Chondrocyte (in vitro differentiated cells): ENCODE measurements at places on chromosomes 13 and 19. TPM values are rescaled to one million over a fixed set of nuclear protein-coding genes. Genes with fewer than 3 reads are reported as not detected.

DNA sequence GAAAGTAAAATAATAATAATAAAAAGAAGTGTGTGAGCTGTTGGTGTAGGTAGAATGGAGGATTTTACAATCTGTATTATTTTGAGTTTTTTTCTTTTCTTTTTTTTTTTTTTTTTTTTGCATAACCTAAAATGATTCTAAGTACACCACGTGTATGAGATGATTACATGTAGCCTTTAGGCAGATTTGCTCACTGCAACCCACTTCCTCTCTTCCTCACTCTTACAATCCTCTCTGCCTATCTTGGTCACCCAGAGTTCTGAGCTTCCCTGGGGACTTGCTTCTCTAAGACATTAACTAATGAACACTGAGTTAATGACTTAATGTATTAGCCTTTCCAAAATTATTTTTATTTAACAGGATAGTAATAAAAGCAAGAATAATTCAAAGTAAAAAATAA lies 1169.6 kb downstream of the EFNB2 start:
- no peak for DNase-seq
- H3K27ac ChIP-seq: no peak overlapping the region
- H3K27me3 ChIP-seq: no peaks in the 10 kb centered on the region
- H3K4me1 ChIP-seq: peaks cover 21% of the 10 kb centered on the region

DNA sequence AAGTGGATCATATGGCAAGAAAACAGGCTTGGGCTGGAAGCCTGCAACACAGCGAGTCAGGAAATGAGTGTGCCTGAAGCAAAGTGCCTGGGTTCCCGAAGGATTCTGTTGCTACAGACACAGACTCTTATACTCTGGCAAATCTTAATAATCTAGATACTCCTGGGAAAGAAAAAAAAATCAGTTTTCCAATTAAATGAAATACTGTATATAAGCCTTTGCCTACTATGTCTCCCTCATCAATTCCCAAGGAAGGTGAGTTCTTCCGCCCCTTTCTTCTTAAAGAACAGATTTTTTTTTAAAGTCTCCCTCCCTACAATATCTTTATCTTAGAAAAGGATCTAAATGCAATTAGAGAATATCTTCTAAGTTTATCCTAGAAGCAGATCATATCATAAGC lies 10.3 kb downstream of the ZFP82 start:
- no peak for DNase-seq
- H3K27ac ChIP-seq: no peak overlapping the region
- no peaks in the 10 kb centered on the region for H3K27me3 ChIP-seq
- peaks cover 54% of the 10 kb centered on the region for H3K36me3 ChIP-seq

DNA sequence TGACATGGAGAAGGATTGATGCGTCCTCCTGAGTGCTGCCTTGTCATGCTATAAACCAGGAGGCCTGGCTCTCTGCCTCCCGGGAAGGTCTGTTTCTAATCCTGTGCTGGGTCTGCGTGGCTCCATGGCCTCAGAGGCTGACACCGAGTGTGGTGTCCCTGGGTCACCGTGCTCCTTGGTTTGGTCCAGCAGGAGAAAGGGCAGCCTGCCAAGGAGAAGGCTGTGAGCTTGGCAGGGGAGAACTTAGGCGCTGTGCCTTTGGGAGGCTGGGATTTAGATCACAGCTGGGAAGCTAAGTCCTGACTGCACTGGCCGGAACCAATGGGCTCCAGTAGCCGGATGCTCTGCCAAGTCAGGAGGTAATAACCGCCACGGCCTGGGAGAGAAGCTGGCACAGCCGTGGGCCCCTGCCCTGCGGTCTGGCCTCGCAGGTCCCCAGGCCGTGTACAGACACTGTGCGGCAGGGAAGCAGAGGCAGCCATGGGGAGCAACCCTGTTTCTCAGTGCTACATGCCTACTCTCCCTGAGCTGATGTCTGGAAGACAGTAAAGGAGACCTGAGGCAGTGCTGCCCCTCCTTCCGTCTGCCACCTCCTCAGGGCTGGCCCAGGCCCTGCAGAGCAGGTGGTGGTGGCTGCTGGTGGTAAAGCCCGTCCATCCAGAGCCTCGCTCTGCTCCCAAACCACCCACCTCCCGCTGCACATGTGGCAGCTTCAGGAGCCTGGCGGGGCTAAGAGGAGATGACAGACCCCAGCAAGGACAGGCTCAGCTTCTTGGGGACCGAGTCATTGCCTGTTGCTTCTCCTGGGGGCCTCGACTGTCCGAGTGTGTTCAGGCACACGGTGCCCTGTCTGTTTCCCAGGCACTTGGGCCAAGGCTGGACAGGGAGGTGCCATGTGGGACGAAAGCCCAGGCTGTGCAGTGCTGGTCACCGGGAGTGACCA lies 44.9 kb downstream of the C13orf46 start:
- H3K27me3 ChIP-seq: no peaks in the 10 kb centered on the region
- peaks cover 2% of the 10 kb centered on the region for H3K36me3 ChIP-seq
- H3K4me3 ChIP-seq: no peak overlapping the region
- H3K27ac ChIP-seq: peak overlapping the region; percentile 63

GRCh38 chr19:33887891-33888290 lies 91.2 kb downstream of the KCTD15 start:
- peaks cover 26% of the 10 kb centered on the region for H3K4me1 ChIP-seq
- no peak overlapping the region for H3K27ac ChIP-seq
- no peak for DNase-seq
- H3K36me3 ChIP-seq: no peaks in the 10 kb centered on the region

- DNase-seq: no peak
- peaks cover 2% of the 10 kb centered on the region for H3K27me3 ChIP-seq
- H3K4me1 ChIP-seq: no peaks in the 10 kb centered on the region
- H3K4me3 ChIP-seq: no peak overlapping the region
- no peak overlapping the region for H3K27ac ChIP-seq
These were observed 5.1 kb downstream of the OR7A10 start for GRCh38 chr19:14843578-14843977.

GRCh38 chr19:19170053-19170872 lies at the start of gene MEF2B:
MEF2B (minus strand) TSS chr19:19170263; CDS start chr19:19150735, 19,528 bp downstream.
- H3K36me3 ChIP-seq: no peaks in the 10 kb centered on the region
- no peaks in the 10 kb centered on the region for H3K27me3 ChIP-seq
- H3K4me3 ChIP-seq: peak within 1 kb of the TSS; percentile 55
- DNase-seq: no peak
- H3K4me1 ChIP-seq: peaks cover 25% of the 10 kb centered on the region

The FCER2 gene
- total RNA-seq: not detected in 3 replicates

The WDR87 gene
- not detected in 3 replicates for total RNA-seq
